ENCODE measurements at places on chromosomes 7 and 10.
A peak's percentile ranks its signal among the peaks of the same experiment; 100 is the strongest.

- peak; percentile 76 for DNase-seq
- H3K4me1 ChIP-seq, result no peaks in the 10 kb centered on the region
- no peak overlapping the region for H3K4me3 ChIP-seq
- no peak overlapping the region for H3K27ac ChIP-seq
- H3K36me3 ChIP-seq, result no peaks in the 10 kb centered on the region
These were observed 38.8 kb downstream of the TMEM60 start for GRCh38 chr7:77759294-77759889.

GRCh38 chr7:1986366-1987083, 246.2 kb downstream of the MAD1L1 start:
- peaks cover 3% of the 10 kb centered on the region for H3K36me3 ChIP-seq
- H3K4me1 ChIP-seq, result no peaks in the 10 kb centered on the region
- DNase-seq, result no peak
- no peaks in the 10 kb centered on the region for H3K27me3 ChIP-seq
- H3K27ac ChIP-seq, result no peak overlapping the region

GRCh38 chr7:144038887-144039286, 9.9 kb upstream of the OR2A5 start:
- no peaks in the 10 kb centered on the region for H3K4me1 ChIP-seq
- no peaks in the 10 kb centered on the region for H3K36me3 ChIP-seq
- peaks cover 3% of the 10 kb centered on the region for H3K27me3 ChIP-seq
- no peak overlapping the region for H3K4me3 ChIP-seq
- no peak for DNase-seq
- H3K27ac ChIP-seq, result no peak overlapping the region

DNA sequence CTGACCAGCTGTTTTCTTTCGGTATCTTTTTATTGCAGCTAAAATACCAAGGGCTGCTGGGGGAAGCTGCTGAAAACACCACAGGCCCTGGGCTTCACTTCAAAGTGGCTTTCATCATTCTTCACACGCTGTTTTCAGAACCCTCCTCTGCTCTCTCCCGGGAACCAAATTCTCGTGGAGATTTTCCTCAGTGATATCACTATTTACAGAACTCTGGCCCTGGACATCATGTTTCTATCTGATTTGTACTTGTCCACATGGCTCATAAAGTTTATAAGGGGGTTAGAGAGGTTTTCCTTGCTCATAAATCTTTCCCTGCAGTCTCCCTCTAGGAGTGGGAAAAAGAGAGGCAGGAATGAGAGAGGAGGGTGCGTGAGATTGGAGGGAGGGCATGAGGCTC, 177.4 kb upstream of the NPVF start:
- no peaks in the 10 kb centered on the region for H3K27me3 ChIP-seq
- no peak overlapping the region for H3K27ac ChIP-seq
- DNase-seq, result no peak
- H3K36me3 ChIP-seq, result no peaks in the 10 kb centered on the region
- H3K4me3 ChIP-seq, result no peak overlapping the region

DNA sequence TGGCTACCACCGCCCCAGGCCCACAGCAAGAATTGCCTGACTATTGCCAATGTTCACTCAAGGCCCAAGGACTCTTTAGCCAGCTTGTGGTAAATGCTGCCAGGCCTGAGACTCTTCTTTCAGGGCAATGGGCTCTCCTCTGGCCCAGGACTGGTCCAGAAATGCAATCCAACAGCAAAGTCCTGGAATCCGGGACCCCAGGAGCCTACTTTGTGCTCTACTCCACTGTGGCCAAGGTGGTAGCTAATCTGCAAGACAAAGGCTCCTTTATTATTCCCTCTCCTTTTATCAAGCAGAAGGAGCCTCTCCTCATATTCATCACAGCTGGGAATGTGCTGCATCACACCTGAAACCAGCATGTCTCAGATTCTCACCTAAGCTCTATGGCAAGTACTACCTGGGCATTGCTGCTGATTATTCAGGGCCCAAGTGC, 107.6 kb upstream of the PRSS58 start:
- H3K4me3 ChIP-seq, result no peak overlapping the region
- peaks cover 7% of the 10 kb centered on the region for H3K36me3 ChIP-seq
- H3K27ac ChIP-seq, result no peak overlapping the region
- no peak for DNase-seq
- H3K4me1 ChIP-seq, result no peaks in the 10 kb centered on the region

Data from neural crest cell (in vitro differentiated cells).